ENCODE measurements at places on chromosomes 2 and 18.

- no peak for DNase-seq
These were observed 44.9 kb downstream of the ZBTB14 start for GRCh38 chr18:5250603-5251002.

- no peak for DNase-seq
These were observed 7.7 kb upstream of the HS6ST1 start for GRCh38 chr2:128326346-128326745.

- DNase-seq: no peak
These were observed 97.9 kb upstream of the NOL4 start for GRCh38 chr18:34322365-34323289.

DNA sequence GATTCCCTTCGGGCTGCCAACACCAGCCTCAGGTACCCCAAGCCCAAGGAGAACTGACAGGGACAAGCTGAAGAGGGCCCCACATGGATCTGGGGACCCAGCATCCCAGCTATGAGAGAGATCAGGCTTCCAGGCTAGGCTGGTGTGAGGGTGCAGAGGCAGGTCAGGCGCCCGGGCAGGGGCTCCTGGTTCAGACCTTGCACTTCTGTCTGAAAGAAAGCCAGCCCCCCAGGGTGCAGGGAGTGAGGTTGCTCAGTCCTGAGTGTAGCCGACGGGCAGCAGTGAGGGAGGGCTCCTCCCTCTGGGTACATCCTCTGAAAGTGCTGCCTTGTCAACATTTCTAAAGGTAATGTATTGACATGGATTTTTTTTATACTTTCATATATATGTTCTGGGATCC, 33.1 kb downstream of the KCNF1 start:
- no peak for DNase-seq

DNA sequence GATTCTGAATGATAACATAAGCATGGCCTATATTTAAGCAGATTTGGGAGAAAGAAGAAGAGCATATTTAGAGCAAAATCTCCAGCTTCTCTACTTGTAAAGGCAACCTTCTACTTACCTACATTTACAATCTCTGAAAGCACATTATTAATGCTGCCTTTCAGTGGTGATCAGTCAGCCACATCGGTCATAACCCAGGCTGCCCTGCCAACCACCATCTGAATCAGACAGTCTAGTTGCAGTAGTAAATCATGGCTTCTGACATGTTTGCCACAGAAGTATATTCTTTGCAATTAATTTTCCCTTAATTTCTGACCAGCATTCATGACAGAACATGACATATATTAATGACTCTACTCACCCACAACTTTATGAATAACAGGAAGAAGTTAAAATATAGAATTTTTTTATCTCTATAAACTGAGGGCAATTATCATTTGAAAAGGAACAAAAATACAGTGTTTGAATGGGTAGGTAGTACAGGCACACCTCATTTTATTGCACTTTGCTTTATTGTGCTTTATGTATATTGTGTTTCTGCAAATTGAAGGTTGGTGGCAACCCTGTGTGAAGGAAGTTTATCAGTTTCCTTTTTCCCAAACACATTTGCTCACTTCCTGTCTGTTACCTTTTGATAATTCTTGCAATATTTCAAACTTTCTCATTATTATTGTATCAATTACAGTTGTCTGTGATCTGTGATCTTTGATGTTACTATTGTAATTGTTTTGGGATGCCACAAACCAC, 531.6 kb upstream of the CHAC2 start:
- DNase-seq: no peak

DNA sequence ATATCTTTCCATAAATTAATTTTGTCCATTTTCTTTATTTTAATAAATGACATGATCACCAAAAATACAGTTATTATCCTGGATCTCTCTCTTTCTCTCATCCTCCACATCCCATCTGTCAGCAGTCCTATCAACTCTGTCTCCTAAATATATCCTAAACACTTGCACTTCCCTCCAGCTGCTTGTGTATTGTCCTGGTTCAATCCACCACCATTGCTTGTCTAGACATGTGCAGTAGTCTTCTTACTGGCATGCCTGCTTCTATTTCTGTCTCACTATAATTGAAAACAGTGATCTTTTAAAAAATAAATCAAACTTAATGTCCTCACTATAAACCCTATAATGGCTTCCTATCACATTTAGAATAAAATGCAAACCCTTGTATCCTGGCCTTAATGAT, 2168.6 kb upstream of the PIK3C3 start:
- DNase-seq: no peak

- no peak for DNase-seq
These were observed 228.0 kb upstream of the SMAD7 start for GRCh38 chr18:49178736-49179135.

GRCh38 chr2:156852681-156853080, 404.8 kb upstream of the GALNT5 start:
- DNase-seq: no peak

DNA sequence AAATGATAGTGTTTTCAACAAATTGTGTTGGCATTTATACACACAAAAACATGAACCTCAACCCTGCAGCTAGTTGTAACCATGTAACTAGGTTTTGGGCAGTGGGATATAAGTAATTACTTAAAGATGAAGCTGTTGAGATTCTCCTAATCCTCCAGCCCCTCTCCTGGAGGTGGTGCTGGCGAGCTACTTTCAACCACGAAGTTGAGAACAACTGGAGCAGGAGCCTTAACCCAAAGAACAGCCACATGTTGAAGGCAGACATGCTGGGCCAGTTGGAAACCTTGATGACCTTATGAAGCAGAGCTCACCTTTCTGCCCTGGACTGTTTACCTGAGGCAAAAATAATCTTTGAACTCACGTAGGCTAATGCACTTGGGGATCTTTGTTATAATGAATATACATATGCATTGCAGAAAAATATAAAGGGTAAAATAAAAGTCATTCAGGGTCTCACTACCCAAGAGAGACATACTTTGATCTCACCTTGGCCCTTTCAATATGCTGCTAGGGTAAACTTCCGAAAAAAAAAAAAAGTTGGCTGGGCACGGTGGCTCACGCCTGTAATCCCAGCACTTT, 89.6 kb upstream of the NPAS2 start:
- no peak for DNase-seq

DNA sequence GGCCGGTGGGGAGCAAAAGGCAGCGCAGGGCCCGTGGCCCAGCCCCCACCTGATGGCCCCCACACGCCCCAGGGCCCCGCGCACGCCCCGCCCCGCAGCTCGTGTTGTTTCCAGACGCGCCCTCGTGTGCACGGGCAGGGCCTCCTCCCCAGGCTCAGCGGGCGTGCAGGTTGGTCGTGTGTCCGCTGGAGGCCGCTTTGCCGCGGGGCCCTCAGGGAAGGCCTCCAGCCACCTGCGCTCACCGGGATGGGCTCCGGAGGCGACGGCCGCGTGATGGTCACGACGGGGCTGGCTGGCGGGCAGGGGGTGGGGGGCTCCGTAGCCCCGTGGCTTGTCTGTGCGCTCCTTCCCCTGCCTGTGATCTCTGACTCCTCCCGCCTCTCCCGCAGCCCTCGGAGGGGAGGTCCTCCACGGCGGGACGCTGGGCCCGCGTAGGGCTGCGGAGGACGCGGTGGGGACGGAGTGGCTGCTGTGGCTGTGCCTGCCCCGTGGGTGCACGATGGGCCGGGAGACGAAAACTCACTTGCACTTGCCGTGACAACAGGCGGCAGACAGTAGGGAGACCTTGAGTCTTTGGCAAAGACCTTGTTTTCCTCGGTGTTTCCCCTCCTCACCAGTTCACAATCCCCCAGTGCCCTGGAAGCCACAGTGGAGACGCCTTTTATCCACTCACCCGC, 67.1 kb downstream of the RTP5 start:
- DNase-seq: no peak

GRCh38 chr2:235301202-235302076, 192.4 kb upstream of the AGAP1 start:
- no peak for DNase-seq

DNA sequence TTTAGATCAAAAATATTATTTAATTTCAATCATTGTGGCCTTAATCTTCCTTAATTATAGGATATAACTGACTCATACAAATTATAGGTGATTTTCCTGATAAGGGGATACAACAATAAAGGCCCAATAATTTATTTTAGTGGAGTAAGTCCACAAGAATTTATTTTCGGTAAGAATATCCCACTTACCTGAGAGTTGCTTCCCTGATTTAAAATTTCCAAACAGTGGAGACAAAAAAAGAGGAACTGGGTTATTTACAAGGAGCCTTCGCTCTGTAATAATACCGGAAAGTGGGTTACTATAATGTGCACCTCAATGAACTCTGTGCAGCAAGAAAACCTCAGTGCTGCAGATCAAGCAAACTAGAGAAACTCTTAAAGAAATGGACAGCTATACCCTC, 42.2 kb downstream of the FEZ2 start:
- no peak for DNase-seq

DNA sequence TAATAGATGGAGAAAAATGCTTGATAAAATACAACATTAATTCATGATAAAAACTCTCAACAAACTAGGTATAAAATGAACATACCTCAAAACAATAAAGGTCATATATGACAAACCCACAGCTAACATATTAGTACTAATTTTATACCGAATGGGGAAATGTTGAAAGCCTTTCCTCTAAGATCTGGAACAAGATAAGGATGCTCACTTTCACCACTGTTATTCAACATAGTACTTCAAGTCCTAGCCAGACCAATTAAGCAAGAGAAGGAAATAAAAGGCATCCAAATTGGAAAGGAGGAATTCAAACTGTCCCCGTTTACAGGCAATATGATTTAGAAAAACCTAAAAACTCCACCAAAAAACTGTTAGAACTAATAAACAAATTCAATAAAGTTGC, 61.5 kb upstream of the CTIF start:
- no peak for DNase-seq

- DNase-seq: no peak
These were observed 404.4 kb upstream of the SYT4 start for GRCh38 chr18:43681661-43682060.

- DNase-seq: no peak
These were observed 117.0 kb downstream of the HIBCH start for GRCh38 chr2:190202604-190203003.

DNA sequence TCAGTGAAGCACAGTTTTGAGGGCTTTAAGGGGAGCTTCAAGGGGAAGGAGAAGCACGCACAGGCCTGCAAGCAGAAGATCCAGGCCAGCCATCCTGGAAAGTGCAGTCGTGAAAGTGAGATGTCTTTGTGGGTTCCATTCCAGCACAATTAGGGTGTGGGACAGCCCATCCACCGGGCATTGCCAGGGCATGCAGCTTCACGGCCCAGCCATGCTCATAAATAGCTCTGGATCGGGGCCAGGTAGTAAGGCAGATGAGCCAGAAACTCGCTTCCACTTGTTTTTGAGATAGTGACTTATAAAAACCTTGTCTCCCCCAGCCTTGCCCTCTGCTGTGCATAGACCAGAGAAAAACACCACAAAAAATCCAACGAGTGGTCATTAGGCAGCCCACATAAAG, 21.0 kb downstream of the KDSR start:
- DNase-seq: no peak

GRCh38 chr18:69330385-69331005, 70.2 kb upstream of the DOK6 start:
- no peak for DNase-seq

- DNase-seq: no peak
These were observed 212.1 kb downstream of the TCF4 start for GRCh38 chr18:55375930-55376329.

DNA sequence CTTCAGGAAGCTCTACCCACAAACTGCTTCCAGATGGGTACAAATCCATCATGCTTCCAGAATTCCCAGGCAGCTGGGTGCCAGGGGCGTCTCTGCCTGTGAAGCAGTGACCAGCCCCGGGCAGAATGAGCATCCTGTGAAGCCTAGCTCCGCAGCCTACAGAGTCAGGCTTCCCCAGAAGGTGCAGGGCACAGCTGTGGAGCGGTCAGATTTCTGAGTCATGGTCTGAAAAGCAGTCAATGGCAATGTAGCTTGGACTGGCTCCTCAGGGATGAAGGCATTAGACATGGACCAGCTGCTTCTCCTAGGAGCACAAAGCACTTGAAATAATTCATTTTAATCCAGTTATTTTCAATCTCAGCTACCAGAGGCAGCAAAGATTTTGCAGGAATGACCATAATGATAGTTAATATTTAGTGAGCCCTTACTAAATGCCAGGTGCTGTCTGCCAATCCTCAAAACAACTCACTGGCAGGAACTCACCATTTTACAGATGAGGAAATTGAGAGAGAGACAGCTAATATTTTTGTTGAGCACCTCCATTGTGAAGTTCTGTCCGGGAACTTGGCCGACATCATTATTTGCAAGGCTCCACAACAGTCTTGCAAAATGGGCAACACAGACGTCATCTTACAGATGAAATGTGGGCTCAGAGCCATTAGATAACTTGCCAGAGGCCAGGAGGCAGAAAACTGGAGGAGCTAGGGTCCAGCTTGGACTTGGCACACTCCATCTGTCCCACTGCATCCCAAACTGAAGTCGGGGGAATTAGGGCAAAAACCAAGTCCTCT, 31.7 kb downstream of the ACMSD start:
- no peak for DNase-seq

DNA sequence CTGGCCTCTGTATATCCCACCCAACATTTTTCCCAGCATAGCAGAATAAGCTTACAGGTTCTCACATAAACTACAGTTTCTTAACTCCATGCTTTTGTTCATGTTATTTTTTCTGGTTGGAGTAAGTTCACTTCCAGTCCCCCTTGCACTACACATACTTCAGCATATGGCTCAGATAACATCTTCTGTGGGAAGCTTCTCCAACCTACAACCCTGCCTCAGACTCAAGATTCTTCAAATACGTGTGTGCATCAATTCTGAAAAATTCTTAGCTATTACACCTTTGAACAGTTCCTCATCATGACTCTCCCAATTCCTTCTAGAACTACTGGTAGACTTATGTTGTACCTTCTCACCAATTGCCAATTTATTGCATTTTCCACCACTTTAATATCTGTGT, 7.5 kb upstream of the CPLX4 start:
- no peak for DNase-seq

DNA sequence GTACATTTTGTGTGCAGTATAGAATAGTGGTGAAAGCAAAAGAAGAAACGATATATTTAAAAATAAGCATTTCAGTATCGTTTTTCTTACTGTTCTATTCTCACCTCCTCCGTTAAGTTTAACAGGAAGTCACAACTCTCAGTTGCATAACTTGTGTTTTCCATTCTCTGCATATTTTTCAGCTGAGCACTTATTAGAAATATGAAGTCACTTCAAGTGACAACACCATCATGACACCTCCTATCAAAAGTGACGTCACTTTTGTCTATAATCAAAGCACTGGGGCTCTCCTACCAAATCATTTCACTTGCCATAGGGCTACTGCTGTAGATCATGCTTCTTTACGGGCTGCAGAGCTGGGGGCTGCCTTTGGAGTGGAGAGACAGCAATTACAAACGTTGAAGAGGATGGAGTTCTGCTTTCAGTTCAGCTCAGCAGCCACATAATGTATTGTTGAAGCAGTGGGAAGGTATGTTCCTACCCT, 36.3 kb downstream of the STAT4 start:
- peak; percentile 83 for DNase-seq
